ENCODE measurements at places on chromosomes 4 and X. TPM values are rescaled to one million over a fixed set of nuclear protein-coding genes. Genes with fewer than 3 reads are reported as not detected.

The MUC7 gene
- not detected for total RNA-seq

DNA sequence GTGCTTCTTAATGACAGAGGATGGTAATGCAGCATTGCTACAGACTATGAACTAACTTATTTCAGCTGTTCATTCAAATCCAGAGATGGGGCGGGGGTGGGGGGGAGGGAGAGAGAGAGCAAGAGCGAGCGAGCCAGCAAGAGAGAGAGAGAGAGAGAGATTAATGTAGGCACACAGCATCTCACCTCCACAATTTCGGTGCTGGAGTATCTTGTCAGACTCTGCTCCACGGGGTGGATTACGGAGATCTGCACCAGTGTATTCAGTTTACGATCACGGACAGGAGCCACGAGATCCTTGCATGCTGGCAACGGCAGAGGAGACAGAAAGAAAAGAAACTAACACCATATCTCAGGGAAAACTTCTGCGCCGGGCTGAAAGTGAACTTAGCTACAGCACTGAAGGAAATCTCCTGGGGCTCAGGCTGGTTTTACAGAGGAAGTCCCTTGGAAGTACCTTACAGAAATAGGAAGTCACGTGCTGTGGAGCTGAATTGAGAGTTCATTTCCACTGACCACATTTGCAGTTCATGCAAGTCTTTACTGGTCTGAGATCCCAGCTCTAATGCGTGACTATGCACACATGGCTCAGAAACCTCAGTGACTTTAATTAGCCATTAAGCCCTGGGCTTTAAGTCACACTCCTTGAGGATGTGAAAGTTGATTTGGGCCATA is 440.9 kb downstream of the INPP4B start:
- H3K4me3 ChIP-seq = 0 out of 2 replicates have a peak overlapping the region, but pooled peaks have one; percentile 49
- no peaks in the 10 kb centered on the region for H3K4me1 ChIP-seq
- no peaks in the 10 kb centered on the region for H3K27me3 ChIP-seq
- DNase-seq = peak; percentile 57

- H3K27me3 ChIP-seq = no peaks in the 10 kb centered on the region
- no peak for DNase-seq
- no peak overlapping the region for H3K27ac ChIP-seq
- no peaks in the 10 kb centered on the region for H3K36me3 ChIP-seq
Observed at GRCh38 chr4:140344101-140344500, 29.3 kb upstream of the SCOC start.

The SCD5 gene
- 6.2 TPM for total RNA-seq

GRCh38 chr4:115187136-115187535 is 73.7 kb upstream of the NDST4 start:
- no peak overlapping the region for H3K4me3 ChIP-seq
- no peaks in the 10 kb centered on the region for H3K27me3 ChIP-seq
- H3K4me1 ChIP-seq = no peaks in the 10 kb centered on the region
- H3K27ac ChIP-seq = no peak overlapping the region
- no peak for DNase-seq

DNA sequence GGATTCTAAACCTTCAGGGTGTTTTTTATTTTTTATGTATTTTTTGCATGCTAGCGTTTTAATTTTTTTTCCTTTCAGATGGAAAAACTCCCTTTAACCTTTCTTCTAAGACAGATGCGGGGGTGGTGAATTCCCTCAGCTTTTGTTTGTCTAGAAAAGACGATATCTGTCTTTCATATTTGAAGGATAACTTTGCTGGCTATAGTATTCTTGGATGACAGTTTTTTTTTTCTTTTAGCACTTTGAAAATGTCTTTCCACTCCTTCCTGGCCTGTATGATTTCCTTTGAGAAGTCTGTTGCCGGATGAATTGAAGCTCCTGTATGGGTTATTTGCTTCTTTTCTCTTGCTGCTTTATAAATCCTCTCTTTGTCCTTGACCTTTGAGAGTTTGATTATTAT is 26.6 kb downstream of the PSAPL1 start:
- DNase-seq = no peak
- H3K4me3 ChIP-seq = no peak overlapping the region
- no peak overlapping the region for H3K27ac ChIP-seq
- no peaks in the 10 kb centered on the region for H3K27me3 ChIP-seq

The RTL9 gene
- 0.21 TPM for total RNA-seq

The RENBP gene
- 4.9 TPM for total RNA-seq

- no peak overlapping the region for H3K4me3 ChIP-seq
- DNase-seq = no peak
- no peaks in the 10 kb centered on the region for H3K27me3 ChIP-seq
- no peaks in the 10 kb centered on the region for H3K4me1 ChIP-seq
- no peaks in the 10 kb centered on the region for H3K36me3 ChIP-seq
Observed at GRCh38 chr4:144181391-144181790, 40.9 kb upstream of the GYPA start.

GRCh38 chr4:115126491-115126890 is 13.1 kb upstream of the NDST4 start:
- H3K36me3 ChIP-seq = no peaks in the 10 kb centered on the region
- DNase-seq = no peak
- H3K4me3 ChIP-seq = no peak overlapping the region
- H3K27me3 ChIP-seq = no peaks in the 10 kb centered on the region
- H3K4me1 ChIP-seq = no peaks in the 10 kb centered on the region

DNA sequence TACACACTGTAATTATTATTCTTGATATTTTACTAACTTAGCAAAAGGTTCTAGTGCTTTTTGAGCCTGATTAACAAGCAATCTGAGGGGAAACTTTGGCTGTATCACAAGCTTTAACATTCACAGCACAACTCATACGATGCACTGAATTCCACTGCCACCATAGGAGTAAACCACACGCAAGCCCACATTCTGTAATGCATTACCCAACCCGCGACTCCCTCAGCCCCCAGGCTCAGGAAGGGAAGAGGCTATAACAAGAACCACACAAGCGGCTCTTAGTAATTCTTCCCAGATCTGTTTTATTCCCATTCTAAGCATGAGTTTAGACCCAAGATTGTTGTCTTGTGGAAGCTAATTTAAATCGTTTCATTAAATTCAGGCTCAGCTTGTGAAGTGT is 138.5 kb upstream of the TBL1X start:
- no peak for DNase-seq
- no peak overlapping the region for H3K4me3 ChIP-seq

- no peaks in the 10 kb centered on the region for H3K4me1 ChIP-seq
- H3K36me3 ChIP-seq = no peaks in the 10 kb centered on the region
- H3K27me3 ChIP-seq = no peaks in the 10 kb centered on the region
Observed at GRCh38 chr4:146407669-146408084, 114.1 kb downstream of the SLC10A7 start.

GRCh38 chr4:11182586-11183355 is 245.9 kb downstream of the HS3ST1 start:
- no peaks in the 10 kb centered on the region for H3K27me3 ChIP-seq
- no peaks in the 10 kb centered on the region for H3K36me3 ChIP-seq
- no peaks in the 10 kb centered on the region for H3K4me1 ChIP-seq
- no peak overlapping the region for H3K4me3 ChIP-seq
- no peak overlapping the region for H3K27ac ChIP-seq

DNA sequence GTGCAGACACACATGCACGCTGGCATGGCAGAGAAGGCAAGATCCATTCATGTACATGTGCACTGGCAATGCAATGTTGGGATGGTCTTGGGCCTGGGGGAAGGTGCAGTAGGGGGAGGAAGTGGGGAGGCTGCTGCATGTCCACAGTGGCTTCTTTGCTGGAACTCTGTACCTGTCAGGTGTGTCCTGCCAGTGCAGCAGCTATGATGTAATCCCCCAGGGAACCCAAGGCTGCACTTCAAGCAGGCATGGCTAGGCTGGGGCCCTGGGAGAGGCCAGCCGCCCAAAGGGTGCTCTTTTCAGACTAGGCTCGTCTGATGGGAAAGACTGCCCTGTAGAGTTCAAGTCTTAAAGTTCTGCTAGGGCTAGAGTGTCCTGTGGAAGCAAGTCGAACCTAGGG is 1304.0 kb downstream of the FAM133A start:
- no peak overlapping the region for H3K27ac ChIP-seq
- DNase-seq = no peak
- H3K36me3 ChIP-seq = no peaks in the 10 kb centered on the region
- H3K27me3 ChIP-seq = no peaks in the 10 kb centered on the region
- H3K4me3 ChIP-seq = no peak overlapping the region

DNA sequence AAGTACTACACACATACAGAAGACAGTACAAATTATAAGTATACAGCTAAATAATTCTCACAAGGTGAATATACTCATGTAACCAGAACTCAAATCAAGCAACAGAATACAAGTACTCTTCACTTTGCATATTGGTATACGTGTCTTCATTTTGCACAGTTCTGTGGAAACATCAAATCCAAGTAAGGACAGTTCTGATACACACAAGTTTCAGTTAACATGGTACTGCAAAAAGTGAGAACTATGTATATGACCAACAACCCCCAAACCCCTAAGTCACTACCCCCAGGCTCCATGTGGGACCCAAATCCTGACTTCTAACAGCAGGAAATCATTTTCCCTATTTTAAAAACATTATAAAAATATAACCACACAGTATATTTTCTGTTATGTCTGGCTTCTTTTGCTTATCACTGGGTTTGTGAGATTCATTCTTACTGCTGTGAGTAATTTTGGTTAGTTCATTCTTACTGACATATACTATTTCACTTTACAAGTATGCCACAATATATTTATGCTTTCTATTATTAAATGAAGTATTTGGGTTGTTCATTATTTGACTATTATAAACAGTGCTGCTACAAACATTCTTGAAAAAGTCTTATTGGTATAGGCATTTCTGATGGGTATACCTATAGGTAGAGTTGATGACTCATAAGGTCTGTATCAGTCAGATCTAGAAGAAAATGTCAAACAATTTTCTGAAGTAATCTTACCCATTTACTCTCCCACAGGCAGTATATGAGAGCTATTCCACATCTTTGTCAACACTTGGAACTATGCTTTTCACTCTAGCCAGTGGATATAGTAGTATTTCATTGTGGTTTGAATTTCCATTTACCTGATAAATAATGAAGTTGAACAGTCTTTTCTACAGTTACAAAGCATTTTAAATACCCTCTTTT is 47.0 kb downstream of the SCLT1 start:
- no peak overlapping the region for H3K27ac ChIP-seq
- H3K36me3 ChIP-seq = peaks cover 3% of the 10 kb centered on the region
- no peaks in the 10 kb centered on the region for H3K4me1 ChIP-seq
- no peak for DNase-seq

The PABPC1L2B gene
- total RNA-seq = not detected

DNA sequence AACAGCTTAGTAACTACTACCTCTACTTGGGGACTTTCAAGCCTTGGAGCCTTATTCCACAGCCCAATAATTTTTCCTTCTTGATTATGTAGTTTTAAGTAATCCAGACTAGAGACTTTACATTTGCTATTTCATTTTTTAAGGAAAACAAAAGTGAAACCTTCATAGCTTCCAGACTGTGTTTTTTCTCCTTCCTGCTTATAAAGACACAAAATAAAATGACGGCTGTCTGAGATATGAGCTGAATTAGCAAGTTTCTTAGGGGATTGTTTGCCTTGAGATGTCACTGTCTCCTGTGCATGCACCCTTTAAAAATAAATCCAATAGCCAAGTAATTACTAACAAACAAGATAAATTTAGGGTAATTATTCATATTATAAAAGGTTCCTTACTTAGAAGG is 78.8 kb upstream of the PACRGL start:
- no peak for DNase-seq
- no peaks in the 10 kb centered on the region for H3K36me3 ChIP-seq
- H3K27ac ChIP-seq = no peak overlapping the region

GRCh38 chr4:173398779-173399415 is at the start of gene SCRG1:
TSS of gene SCRG1 (minus strand) at chr4:173399116. CDS start at chr4:173391414, 7,702 bp downstream.
- no peaks in the 10 kb centered on the region for H3K4me1 ChIP-seq
- H3K36me3 ChIP-seq = no peaks in the 10 kb centered on the region
- no peak for DNase-seq
- H3K4me3 ChIP-seq = no peak within 1 kb of the TSS
- H3K27ac ChIP-seq = no peak within 1 kb of the TSS

Data from GM12878 (cell line).